ENCODE measurements at places on chromosomes 16 and 17.
A peak's percentile ranks its signal among the peaks of the same experiment; 100 is the strongest.

DNA sequence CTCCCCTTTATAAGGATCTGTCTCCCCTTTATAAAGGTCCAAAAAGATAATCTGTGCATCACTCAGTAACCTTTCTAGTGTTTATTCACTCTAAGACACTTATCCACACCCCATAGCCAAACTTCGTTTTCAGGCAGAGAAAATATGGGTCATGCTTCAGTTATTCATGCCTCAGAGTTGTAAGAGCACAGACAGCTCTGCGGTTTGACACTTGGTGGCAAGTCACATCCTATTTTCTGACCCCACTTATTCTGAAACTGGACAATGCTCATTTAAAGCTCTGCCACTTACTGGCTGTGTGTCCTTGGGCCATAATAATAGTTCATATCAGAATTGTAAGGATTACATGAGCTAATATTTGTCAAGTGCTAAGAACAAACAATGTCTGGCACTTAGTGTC is 2.0 kb upstream of the KRTAP2-1 start:
- peak; percentile 60 for DNase-seq

GRCh38 chr17:70414300-70414699 is 245.0 kb downstream of the KCNJ2 start:
- no peak for DNase-seq

DNA sequence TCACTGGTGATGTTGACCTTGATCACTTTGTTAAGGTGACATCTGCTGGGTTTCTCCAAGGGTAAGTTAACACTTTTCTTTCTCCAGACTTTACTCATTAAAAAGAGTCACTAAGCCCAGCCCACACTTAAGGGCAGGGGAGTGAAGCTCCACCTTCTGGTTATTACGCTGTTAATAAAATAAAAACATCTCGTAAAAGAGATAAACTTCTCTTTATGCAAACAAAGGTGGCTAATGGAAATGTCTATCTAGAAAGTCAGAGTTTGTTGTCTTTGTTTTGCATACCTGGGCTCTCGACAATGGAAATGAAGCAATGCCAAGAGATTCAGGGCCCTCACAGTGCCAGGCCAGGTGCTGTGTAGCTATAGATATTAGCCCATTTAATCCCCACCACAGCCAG is 134.4 kb downstream of the ZFHX3 start:
- DNase-seq: no peak

DNA sequence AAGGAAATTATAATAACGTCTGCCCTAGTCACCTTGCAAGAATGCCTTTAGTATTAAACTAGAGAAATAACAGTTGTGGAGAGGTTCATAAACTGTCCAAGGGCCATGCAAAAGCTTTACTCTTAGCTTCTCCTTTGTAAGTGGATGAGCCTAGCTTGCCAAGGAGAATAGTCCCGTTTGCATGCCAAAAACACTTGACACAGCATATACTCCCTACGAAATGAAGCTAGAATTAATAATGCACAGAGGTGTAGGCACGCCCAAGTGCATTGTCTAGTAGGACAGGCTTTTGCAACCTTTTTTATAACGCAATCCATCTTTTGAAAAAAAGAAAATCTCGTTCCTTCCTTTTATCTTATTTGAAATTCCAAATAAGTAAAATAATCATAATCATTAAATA is 12.8 kb upstream of the CDRT4 start:
- no peak for DNase-seq

- DNase-seq: peak; percentile 25
Measured at GRCh38 chr16:15708096-15708495, 58.1 kb downstream of the NDE1 start.

DNA sequence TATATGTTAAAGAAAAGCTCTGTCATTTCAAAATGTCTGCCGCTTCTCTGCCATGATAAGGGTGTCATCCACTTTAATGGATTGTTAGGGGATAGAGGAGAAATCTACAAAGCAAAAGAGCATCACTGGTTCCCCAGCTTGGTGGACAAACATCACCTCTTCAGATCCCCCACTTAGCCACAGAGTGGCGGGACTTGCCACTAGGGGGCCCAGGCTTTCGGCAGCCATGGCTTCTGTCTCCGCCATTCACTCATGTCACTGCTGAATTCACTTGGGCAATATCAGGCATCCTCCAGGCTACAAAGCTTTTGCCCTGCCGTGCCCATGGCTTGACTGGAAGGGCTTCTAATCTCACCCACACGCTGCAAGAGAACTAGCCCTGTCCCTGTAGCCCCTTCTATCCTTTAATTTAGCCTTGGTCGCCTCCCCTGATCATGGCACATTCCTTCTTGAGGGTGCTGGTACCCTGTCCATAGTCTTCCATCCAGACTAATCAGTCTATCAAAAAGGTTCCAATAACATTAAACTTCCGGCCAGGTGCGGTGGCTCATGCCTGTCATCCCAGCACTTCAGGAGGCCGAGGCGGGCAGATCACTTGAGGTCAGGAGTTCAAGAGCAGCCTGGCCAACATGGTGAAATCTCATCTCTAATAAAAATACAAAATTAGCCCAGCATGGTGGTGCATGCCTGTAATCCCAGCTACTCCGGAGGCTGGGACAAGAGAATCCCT is 34.7 kb downstream of the SBK1 start:
- DNase-seq: peak; percentile 34

DNA sequence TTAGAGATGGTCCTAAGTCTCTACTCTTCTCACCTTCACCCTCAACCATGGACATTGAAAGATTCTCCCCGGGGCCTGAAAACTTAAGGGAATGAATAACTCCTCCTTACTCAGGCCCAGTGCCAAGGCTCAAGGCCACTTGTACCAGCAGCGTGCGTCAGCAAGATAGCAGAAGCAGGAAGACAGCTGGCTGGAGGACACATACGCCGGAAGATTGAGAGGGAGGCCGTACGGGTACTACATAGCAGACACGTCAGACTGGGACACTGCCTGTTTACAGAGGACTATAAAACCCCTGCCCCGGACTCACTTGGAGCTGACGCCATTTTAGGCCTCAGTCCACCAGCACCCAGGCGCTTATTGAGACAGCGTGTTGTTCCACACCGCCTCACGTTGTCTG is 75.8 kb upstream of the MED13 start:
- no peak for DNase-seq

GRCh38 chr16:31284926-31285325 is 25.2 kb downstream of the ITGAM start:
- DNase-seq: no peak

DNA sequence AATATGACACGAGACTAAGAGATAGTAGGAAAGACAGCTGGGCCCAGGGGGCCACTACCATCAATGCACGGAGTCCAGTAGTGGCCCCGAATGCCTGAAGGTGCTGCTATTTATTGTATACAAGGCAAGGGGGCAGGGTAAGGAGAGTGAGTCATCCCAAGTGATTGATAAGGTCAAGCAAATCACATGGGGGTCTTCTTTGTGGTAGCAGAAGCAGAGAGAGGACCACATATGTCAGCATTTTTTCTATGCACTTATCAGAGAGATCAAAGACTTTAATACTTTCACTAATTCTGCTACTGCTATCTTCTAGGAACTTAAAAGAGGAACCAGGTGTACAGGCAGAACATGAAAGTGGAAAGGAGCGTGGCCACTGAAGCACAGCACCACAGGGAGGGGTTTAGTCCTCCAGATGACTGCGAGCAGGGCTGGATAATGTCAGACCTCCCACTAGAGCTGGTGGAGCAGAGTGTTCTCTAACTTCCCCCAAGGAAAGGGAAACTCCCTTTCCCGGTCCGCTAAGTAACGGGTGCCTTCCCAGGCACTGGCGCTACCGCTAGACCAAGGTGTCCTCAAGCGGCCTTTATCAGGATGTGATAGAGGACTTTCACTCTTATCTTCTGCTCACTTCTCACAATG is 26.4 kb upstream of the ARL4D start:
- no peak for DNase-seq

- DNase-seq: no peak
Measured at GRCh38 chr17:68801335-68802247, 153.6 kb downstream of the ABCA8 start.

DNA sequence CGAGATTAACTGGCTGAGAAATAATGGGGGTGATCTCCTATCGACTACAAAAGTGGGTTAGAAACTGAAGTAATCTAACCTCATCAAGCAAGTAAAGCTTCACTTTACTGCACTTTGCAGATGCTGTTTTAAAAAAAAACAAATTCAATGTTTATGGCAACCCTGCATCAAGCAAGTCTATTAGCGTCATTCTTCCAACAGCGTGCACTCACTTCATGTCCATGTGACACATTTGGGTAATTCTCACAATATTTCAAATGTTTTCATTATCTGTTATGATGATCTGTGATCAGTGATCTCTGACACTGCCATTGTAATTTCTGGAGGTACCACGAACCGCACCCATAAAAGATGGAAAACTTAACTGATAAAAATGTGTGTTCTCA is 70.8 kb downstream of the KANSL1 start:
- DNase-seq: no peak

DNA sequence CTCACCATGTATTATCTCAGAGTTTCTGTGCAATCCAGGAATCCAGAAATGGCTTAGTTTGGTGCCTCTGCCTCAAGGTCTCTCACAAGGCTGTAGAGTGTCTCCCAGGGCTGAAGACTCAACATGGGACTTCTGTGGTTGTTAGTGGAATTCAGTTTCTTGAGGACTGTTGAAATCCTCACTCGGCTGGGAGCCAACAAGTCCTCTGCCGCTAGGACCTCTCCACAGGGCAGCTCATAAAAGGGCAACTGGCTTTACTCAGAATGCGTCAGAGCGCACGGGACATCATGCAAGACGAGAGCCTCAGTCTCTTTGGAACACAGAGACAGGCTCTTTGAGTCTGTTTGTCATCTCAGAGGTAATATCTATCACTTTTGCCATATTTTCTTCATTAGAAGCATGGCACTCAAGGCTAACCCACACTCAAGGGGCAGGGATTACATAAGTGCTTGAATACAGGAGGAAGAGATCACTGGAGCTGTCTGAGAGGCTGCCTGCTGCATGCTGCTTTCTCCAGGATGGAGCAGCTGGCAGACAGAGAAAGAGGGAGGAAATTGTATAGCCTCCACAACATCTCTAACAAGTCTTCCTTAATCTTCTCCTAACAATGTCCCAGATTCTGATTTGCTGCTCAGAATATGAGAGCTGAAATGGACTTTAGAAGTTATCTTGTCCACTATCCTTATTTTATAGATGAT is 97.5 kb upstream of the ASIC2 start:
- DNase-seq: no peak

DNA sequence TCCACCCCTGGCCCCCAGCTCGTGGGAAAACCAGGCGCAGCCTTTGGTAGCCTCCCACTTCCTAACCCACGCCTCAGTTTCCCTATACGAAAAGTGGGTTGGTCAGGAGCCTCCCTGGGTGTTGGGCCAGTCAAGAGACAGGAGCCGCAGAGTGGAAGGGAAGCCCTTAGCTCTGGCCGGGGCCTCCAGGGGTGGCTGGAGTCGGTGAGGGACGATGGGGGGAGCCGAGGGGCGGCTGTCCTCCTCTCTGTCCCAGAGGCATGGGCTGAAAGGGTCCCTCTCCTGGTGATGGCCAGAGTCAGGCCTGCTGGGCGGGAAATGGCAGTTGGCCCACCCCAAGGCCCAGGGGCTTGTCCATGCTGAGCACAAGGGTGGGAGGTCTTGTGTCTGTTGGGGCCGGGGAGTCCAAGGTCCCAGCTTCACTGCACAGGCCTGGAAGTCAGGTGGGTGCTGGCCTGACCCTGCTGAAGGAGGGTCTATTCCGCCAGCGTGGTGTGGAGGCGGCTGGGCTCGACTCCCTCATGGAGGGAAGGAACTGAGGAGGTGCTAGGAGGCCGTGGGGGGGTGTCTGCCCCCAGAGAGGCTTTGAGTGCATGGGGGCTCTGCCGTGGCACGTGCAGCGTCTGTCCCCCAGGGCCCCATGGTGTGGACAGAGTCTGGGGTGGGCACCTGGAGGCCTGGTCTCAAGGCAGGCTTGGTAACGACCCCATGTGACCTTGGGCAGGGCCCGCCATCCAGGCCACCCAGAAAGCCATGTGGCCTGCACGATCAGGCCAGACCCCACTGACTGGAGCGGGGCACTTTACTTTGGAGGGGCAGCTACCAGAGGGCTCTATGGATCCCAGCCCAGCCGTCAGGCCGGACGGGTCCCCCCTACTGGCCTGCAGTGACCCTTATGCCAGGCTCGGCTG is 1.1 kb downstream of the SLC16A3 start:
- DNase-seq: no peak

DNA sequence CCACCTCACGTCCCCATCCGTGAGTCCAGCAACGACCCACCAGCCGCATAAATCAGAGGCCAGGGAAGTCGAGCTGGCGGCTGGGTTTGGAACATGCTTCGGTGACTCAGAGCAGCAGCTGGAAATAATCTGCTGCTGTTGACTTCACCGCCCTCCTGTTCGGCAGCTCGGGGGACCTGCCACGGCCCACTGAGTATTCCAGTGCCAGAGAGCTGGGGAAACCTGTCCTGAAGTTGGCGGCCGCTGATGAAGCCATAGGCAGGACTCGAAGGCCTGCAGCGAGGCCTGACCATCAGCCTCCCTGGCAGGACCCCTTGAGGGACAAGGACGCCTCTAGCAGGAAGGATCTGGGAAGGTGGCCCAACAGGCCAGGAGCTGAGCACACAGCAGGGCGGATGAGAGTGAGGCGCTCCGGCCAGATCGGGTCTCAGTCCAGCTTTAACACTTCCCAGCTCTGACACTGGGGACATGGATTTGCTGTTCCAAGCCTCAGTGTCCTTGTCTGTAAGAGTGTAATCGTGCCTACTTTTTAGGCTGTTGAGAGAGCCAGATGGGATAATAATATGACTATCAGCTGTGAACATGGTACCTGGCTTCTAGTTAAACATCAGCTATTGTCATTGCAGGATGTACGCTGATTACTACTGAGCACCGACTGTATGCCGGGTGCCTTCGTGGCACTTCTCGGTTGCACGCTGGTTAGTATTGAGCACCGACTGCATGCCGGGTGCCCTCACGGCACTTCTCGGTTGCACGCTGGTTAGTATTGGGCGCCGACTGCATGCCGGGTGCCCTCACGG is 50.4 kb upstream of the CIBAR2 start:
- peak; percentile 87 for DNase-seq

GRCh38 chr17:56786989-56787482 is 46.7 kb downstream of the C17orf67 start:
- DNase-seq: peak; percentile 92

DNA sequence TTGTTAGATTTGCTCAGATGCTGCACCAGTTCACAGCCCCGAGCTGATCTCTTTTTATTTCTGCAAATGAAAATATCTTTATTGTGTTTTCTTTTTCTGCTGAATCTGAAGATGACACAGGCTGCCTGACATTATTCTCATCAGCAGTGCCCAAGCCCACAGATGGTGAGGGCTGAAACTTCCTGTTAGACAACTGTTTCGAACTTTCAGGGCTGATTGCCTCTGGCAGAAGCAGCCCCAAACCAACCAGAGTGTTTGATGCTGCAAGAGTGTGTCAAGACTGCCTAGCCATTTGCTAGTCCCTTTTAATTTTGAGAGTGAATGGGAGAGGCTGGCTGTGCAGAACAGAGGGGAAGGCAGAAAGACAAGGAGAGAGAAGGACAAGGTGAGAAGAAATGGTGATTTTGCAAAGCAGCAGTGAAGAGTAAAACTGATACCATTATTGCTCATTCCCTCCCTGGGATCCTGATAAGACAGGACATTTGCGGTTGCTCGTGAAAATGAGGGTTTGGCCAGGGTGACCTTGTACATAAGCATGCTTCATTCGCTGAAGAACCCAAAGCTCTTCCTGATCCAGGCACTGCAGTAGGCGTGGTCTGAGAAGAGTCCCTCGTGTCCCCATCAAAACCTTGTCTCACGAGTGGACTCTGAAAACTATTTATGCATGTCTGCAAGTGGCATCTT is 77.2 kb downstream of the TMEM114 start:
- DNase-seq: no peak

GRCh38 chr16:77767211-77767610 is 21.2 kb upstream of the VAT1L start:
- peak; percentile 18 for DNase-seq

All from fibroblast of mammary gland (primary cell).